ENCODE measurements at places on chromosomes 5 and 9. TPM values are rescaled to one million over a fixed set of nuclear protein-coding genes. Genes with fewer than 3 reads are reported as not detected.

- DNase-seq: no peak
Measured at GRCh38 chr5:149728303-149728702, 1.8 kb upstream of the PPARGC1B start.

GRCh38 chr5:53381-54174, 38.4 kb upstream of the PLEKHG4B start:
- peak; percentile 54 for DNase-seq

The PTPN3 gene
- 3.7 TPM for total RNA-seq

GRCh38 chr5:82334856-82335255, 56.7 kb upstream of the RPS23 start:
- DNase-seq: no peak

The MYMK gene
- total RNA-seq: not detected

- DNase-seq: no peak
Measured at GRCh38 chr5:135662683-135663082, 83.9 kb upstream of the CXCL14 start.
